ENCODE measurements at places on chromosomes 6 and 20.

- no peak for DNase-seq
These were observed 64.1 kb upstream of the BEND6 start for GRCh38 chr6:56890683-56891429.

- DNase-seq = no peak
These were observed 2.5 kb downstream of the SLC17A1 start for GRCh38 chr6:25829375-25829774.

- no peak for DNase-seq
These were observed 1234.4 kb downstream of the EPHA7 start for GRCh38 chr6:92184933-92185332.

DNA sequence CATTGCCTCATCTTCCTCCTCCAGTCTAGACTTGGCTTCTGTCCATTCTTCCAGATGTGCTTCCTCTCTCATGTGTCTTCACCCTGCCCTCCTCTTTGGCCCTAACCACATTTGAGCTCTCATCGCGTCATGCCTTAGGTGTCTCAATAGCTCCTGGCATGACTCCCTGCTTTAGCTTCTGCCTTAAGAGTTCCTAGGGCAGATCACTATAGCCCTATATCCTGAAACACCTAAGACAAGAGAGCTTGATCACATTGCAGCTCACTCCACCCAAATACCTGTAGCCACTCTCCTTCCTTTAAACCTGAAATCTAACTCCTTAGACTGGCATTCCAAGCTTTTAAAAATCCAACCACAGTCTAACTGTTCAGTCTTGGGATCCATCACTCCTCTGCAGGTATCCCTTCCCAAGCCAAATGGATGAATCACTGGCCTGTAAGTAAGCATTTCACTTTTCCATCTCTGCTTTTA lies 69.0 kb upstream of the STXBP5 start:
- DNase-seq = no peak

GRCh38 chr20:62243906-62244515 lies 5.7 kb downstream of the OSBPL2 start:
- DNase-seq = no peak

GRCh38 chr20:17721802-17722486 lies 22.2 kb downstream of the BANF2 start:
- no peak for DNase-seq

DNA sequence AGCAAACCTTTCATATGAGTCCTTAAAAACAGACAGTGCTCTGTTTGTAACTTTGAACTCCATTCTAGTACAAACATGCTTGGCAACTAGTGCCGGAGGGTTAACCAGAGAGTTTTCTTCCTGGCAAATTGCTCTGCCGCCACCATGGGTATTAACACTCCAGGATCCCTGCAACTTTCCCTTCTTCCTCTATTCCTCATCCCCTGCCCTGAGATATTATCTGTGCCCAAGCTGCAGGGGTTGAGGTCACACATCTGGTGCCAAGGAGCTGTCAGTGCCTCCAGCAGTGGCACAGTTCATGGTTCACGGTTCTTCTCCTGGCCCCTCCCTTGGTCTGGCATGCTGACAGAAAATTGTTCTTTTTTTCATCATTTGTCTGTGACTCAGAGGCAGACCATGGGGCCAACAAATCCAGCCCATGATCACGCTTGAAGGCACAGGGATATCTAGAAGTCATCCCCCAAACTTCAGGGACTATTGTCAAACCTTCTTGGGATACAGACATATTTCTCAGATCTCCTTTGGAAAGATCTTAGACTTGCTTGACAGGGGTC lies 77.5 kb downstream of the ATXN1 start:
- no peak for DNase-seq

- no peak for DNase-seq
These were observed 106.5 kb downstream of the LY86 start for GRCh38 chr6:6694825-6695624.

DNA sequence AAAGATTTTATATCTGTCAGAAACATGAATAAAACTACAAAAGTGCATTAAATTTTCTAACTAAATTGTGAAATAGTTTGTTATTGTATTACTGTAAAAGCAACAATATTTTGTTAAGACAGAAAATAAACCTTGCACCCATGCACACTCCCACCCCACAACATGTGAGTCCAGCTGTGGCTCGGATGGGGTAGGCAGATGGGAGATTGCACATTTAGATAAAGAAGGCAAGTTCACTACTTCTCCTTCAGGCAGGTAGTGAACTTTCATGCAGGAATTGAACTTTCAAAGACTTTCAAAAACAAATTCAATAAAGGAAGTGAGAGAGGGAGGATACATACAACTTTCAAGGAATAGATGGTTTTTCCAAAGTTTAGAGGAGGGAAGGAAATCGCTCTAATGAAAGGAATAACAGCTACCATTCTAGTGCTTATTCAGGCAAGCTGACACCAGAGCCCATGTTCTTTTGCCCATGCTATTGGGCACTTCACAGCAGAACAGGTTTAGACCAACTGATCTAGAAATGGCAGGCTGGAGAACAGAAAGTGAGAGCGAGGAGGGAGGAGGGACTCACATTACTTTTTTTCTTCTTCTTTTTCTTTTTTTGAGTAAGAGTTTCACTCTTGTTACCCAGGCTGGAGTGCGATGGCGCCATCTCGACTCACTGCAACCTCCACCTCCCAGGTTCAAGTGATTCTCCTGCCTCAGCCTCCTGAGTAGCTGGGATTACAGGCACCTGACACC lies 28.5 kb downstream of the SF3B5 start:
- DNase-seq = no peak

DNA sequence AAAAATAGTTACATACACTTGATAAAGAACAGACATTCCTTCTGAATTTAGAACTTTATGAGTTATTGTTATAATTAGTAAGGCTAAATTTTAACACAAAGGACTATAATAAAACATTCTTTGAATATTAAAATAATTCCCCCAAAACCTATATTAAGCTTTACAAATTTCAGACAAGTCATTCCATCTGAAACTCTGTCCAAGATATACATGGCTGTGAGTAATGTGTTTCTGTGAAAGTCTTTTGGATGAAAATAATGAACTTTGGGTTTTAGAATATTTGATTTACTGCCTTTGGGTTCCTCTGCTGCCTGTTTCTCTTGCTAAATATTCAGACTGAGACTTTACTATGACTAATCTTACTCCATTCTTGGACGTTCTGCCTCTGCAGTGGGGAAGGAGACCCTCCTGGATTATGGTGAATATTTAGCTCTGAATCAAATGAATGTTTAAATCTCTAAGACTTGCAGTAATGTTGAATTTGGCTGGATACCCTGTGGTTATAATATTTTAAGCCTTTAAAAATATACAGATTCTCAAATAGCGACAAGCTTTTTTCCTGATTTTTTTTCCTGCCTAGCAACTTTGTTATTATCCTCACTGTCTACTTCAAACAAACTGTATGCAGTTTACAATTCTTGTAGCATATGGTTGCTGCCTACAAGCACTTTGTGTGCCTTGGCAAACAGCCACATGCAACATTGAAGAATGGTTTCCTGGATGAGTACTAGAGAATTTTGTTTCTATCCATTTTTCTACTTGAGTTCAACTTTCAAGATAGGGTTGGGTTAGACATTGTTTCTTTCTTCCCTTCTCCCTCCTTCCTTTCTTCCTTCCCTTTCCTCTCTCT lies 51.4 kb downstream of the TXLNB start:
- DNase-seq = no peak

DNA sequence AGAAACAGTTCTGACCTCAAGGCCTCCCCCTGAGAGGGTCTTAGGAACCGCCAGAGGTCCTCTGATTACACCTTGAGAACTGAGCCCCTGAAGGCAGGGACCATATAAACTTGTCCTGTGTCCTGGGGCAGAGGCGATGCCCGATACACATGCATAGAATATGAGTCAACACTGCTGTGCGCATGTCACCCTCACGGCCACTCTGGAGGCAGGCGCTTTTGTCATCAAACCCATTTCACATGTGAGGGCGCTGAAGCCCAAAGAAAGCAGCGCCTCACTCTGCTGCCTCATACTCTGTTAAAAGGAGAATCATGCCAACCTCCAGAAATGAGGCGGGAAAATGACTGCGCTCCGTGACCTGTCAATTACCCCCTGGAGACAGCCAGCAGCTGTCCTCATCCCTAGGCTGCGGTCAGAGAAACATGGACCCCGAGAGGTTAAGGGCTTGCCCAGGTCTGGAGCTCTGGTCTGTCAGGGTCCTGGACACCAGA lies 158.3 kb downstream of the GRM4 start:
- no peak for DNase-seq

DNA sequence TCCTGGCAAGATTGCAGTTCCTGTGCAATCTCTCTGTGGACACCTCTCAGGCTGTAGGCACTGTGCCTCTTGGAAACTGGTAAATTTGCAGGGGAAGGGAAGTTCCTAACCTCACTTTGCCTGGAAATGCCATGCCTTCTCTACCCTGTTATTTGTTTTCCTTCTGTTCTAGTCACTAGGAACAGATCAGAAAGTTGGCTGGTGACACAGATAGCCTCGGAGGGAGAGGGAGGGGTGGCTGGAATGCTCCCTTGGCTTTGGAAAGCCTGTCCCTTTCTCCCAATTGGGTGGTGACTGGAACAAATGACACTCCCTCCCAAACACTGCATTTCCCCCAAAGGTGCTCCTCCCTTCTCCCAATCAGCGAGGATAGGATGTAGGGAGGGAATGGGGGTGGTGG lies 131.5 kb upstream of the F13A1 start:
- no peak for DNase-seq

GRCh38 chr6:57302477-57302876 lies 15.0 kb upstream of the PRIM2 start:
- no peak for DNase-seq

DNA sequence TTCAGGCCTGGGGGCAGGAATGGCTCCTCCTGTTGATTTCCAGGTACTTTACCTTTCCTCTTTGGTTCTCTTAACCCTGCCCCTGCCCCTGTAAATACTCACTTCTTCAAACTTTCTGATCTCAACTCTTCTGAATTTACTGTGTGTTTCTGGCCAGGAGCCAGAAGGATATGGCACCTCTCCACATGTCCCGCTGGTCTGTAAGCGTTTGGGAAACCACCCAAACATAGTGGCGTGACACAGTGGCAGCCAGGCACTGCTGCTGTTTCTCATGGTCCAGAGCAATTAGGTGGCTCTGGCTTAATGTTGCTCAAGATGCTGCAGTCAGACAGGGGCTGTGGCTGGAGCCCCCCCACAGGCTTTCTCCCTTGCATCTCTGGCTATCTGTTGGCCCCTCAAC lies 374.5 kb downstream of the RNGTT start:
- no peak for DNase-seq

DNA sequence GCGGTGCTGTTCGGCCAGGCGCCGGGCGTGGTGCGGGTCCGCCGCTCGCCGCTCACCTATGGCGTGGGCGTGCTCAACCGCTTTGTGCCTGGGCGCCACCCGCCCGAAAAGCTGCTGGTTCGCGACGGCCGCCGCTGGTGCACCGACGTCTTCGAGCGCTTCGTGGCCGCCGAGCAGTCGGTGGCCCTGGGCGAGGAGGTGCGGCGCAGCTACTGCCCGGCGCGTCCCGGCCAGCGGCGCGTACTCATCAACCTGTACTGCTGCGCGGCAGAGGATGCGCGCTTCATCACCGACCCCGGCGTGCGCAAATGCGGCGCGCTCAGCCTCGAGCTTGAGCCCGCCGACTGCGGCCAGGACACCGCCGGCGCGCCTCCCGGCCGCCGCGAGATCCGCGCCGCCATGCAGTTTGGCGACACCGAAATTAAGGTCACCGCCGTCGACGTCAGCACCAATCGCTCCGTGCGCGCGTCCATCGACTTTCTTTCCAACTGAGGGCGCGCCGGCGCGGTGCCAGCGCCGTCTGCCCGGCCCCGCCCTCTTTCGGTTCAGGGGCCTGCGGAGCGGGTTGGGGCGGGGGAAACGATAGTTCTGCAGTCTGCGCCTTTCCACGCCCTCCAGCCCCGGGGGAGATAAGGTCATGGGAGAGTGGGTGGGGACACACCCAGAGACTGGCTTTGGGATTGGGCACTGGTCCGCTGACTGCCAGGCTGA lies 15.7 kb downstream of the ADISSP start:
- DNase-seq = no peak

GRCh38 chr6:152416652-152417051 lies 220.5 kb downstream of the SYNE1 start:
- DNase-seq = peak; percentile 6

GRCh38 chr6:62057300-62057699 lies 228.7 kb downstream of the KHDRBS2 start:
- no peak for DNase-seq

DNA sequence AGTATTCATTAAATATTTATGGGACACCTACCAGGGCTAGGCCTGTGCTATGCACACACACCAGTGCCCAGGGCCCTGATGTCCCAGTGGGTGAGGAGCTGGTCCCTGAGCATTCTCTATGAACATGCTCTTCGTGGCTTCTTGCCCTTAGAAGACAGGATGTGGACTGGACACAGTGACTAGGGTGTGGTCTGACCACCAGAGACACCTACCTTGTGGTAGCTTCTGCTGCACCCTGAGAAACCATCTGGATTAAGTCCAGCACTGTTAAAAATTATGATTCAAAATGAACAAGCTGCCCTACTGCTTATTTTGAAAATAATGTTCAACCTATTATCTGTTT lies 112.9 kb upstream of the RPS6KA2 start:
- no peak for DNase-seq

GRCh38 chr6:79005497-79005896 lies 72.6 kb downstream of the PHIP start:
- no peak for DNase-seq

DNA sequence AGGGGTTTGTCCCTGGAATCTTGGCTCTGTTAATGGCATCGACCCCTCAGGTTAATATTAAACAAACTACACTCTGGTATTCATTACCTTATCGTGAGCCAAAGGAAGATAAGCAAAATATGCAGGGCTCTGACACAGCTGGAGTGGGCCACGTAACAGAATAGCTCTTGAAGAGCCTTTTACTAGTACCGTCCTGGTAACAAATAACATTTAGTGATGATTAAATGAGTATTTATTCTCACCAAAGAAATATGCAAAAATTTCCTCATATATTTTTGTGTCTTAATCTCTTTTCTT lies 20.1 kb upstream of the UTRN start:
- no peak for DNase-seq

GRCh38 chr6:50707652-50708300 lies 5.5 kb upstream of the TFAP2D start:
- DNase-seq = peak; percentile 3

GRCh38 chr6:5453546-5453945 lies 192.2 kb downstream of the FARS2 start:
- peak; percentile 21 for DNase-seq

- no peak for DNase-seq
These were observed 2.6 kb downstream of the BNIP5 start for GRCh38 chr6:36333931-36334725.

All from hippocampal formation (tissue), 2 donors.